ENCODE measurements at places on chromosomes 2 and 18. TPM values are rescaled to one million over a fixed set of nuclear protein-coding genes. Genes with fewer than 3 reads are reported as not detected.

Gene ABCA12
- 0.17 TPM for total RNA-seq

Gene SPAG16
- total RNA-seq, result 16.5 TPM

Gene KLHL30
- 0.06 TPM for total RNA-seq

Gene GFPT1
- total RNA-seq, result 26.5 TPM

Gene UGT1A3
- total RNA-seq, result 0.13 TPM

Gene CXCR2
- not detected for total RNA-seq

Gene LRP1B
- not detected for total RNA-seq

Gene APCDD1
- not detected for total RNA-seq

Gene HOXD1
- total RNA-seq, result 0.20 TPM

Gene PTCD3
- 68.0 TPM for total RNA-seq

Gene AP1S3
- 25.2 TPM for total RNA-seq

Gene PPIG
- total RNA-seq, result 33.5 TPM

Gene FSHR
- not detected for total RNA-seq

Gene ALPG
- not detected for total RNA-seq

Gene KYNU
- total RNA-seq, result 380 TPM

Gene ALLC
- 0.06 TPM for total RNA-seq

Gene GKN1
- total RNA-seq, result 0.73 TPM

Gene RBM45
- 11.5 TPM for total RNA-seq

Gene ACVR1C
- total RNA-seq, result not detected

Gene SFT2D3
- 6.2 TPM for total RNA-seq

Gene RAD51AP2
- total RNA-seq, result not detected

Gene LRP2
- under 0.01 TPM for total RNA-seq

Gene DSC3
- total RNA-seq, result 1.8 TPM

Gene NAT8
- not detected for total RNA-seq

Gene EN1
- total RNA-seq, result 1.1 TPM

Gene SLC35F6
- 38.1 TPM for total RNA-seq

Gene C2orf72
- total RNA-seq, result 4.5 TPM

Gene PRSS56
- total RNA-seq, result not detected

Gene ABCG8
- not detected for total RNA-seq

Gene LBX2
- 4.0 TPM for total RNA-seq

Gene FAM228A
- total RNA-seq, result not detected

Gene ONECUT2
- 0.41 TPM for total RNA-seq

Gene EPB41L3
- total RNA-seq, result 0.82 TPM

Gene NPHP1
- total RNA-seq, result 8.0 TPM

Gene GALNT3
- not detected for total RNA-seq

Gene COPS7B
- total RNA-seq, result 34.5 TPM

Gene MAPRE2
- total RNA-seq, result 14.7 TPM

Gene DNMT3A
- 6.1 TPM for total RNA-seq

Gene STAM2
- total RNA-seq, result 11.9 TPM

Gene FBLN7
- total RNA-seq, result 0.42 TPM

Gene CIB4
- total RNA-seq, result not detected

Gene OTOS
- not detected for total RNA-seq

Gene GPAT2
- total RNA-seq, result not detected

Gene SLC5A7
- not detected for total RNA-seq

Gene CHRNA1
- not detected for total RNA-seq

Gene SERPINB11
- not detected for total RNA-seq

Gene ANTXR1
- total RNA-seq, result 112 TPM

Gene OSBPL1A
- total RNA-seq, result 9.9 TPM

Gene ARHGAP15
- total RNA-seq, result not detected

Gene CCDC138
- 9.8 TPM for total RNA-seq

Gene LONRF2
- 3.0 TPM for total RNA-seq

Gene TEX44
- not detected for total RNA-seq

Gene PREPL
- total RNA-seq, result 24.7 TPM

Data from A549 treated with CpdA at 1 μM for 4 hours (cell line).